ENCODE measurements at places on chromosomes 7 and 10. TPM values are rescaled to one million over a fixed set of nuclear protein-coding genes. Genes with fewer than 3 reads are reported as not detected.

TBRG4 gene
- 54.3 TPM for polyA plus RNA-seq

DNA sequence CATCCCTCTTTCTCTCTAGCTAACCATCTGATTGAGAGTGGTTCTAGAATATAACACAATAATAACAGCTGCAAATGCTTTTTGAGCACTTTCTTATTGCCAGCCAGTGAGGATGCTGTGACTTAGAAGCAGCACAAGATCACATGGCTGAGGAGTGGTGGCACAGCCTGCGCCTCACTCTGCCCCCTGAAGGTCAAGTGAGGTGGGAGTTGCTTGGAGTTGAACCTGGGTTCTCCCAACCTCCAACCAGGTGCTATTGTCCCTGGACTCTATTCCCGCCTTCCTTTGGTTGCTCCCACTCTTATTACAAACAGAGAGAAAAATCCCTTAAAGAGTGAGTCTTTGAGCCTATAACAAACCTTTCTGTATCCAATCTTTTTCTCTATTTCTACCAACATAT, 280.3 kb upstream of the PODXL start:
- no peak overlapping the region for H3K27ac ChIP-seq
- no peak overlapping the region for H3K4me3 ChIP-seq
- H3K36me3 ChIP-seq: no peaks in the 10 kb centered on the region
- no peak for DNase-seq
- H3K27me3 ChIP-seq: no peaks in the 10 kb centered on the region

GOLGA7B gene
- polyA plus RNA-seq: 1.3 TPM

SPDYE9 gene
- polyA plus RNA-seq: not detected

KCNIP2 gene
- polyA plus RNA-seq: not detected

NAT16 gene
- not detected for polyA plus RNA-seq

LIPN gene
- polyA plus RNA-seq: 0.48 TPM

GRCh38 chr10:56091872-56092271, 269.2 kb downstream of the ZWINT start:
- no peak overlapping the region for H3K27ac ChIP-seq
- no peak overlapping the region for H3K4me3 ChIP-seq
- DNase-seq: no peak
- no peaks in the 10 kb centered on the region for H3K36me3 ChIP-seq
- no peaks in the 10 kb centered on the region for H3K27me3 ChIP-seq

DNA sequence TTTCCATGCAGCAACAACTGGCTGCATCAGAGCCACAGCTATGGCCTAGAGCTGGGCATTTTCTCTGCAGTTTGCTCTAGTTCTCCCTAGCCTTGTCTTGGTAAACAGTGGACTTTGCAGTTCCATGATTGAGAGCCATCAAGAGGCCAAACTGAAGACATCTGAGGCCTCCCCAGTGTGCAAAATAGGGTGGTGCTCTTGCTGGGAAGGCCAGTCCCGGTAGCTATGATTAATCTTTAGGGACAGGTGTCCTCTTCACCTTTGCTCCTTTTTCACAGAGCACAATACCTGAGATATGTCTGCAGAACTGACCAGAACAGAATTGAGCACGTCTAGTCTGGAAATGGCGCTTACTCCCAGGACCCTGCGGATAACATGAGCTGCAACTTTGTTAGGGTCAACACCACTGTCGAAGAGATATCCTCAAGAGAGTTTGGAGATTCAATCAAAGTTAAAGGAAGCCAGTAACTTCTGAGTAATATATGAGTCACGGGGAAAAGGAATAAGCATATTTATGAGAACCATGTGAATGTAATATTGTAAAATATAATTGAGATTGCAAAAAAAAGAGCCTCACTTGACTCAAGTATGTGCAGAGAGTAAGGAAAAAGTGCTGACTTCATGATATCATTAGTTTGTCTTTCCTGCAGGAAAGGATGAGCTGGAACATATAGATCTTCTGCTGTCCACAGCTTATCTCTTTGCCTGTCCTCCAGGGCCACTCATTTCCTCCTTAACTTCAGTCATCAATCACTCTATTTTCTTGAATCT, 76.7 kb downstream of the ANK3 start:
- H3K36me3 ChIP-seq: no peaks in the 10 kb centered on the region
- no peak for DNase-seq
- no peak overlapping the region for H3K4me3 ChIP-seq
- no peaks in the 10 kb centered on the region for H3K27me3 ChIP-seq

Measured in CD4-positive, CD25-positive, alpha-beta regulatory T cell (primary cell).